Esophagus squamous epithelium (tissue), 5 donors: ENCODE measurements at places on chromosomes 7 and 10.

- no peak for DNase-seq
Measured at GRCh38 chr10:110724937-110725336, 80.8 kb downstream of the RBM20 start.

DNA sequence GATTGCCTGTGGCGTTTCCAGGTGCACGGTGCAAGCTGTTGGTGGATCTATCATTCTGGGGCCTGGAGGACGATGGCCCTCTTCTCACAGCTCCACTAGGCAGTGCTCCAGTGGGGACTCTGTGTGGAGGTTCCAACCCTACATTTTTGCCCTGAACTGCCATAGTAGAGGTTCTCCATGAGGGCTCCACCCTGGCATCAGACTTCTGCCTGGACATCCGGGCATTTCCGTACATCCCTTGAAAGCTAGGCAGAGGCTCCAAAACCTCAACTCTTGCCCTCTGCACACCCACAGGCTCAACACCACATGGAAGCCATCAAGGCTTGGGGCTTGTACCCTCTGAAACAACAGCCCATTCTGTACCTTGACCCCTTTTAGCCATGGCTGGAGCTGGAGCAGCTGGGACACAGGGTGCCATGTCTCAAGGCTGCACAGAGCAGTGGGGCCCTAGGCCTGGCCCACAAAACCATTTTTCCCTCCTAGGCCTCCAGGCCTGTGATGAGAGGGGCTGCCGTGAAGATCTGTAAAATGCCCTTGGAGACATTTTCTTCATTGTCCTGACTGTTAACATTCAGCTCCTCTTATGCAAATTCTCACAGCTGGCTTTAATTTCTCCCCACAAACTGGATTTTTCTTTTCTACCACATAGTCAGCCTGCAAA lies 10.0 kb upstream of the FGL2 start:
- no peak for DNase-seq

DNA sequence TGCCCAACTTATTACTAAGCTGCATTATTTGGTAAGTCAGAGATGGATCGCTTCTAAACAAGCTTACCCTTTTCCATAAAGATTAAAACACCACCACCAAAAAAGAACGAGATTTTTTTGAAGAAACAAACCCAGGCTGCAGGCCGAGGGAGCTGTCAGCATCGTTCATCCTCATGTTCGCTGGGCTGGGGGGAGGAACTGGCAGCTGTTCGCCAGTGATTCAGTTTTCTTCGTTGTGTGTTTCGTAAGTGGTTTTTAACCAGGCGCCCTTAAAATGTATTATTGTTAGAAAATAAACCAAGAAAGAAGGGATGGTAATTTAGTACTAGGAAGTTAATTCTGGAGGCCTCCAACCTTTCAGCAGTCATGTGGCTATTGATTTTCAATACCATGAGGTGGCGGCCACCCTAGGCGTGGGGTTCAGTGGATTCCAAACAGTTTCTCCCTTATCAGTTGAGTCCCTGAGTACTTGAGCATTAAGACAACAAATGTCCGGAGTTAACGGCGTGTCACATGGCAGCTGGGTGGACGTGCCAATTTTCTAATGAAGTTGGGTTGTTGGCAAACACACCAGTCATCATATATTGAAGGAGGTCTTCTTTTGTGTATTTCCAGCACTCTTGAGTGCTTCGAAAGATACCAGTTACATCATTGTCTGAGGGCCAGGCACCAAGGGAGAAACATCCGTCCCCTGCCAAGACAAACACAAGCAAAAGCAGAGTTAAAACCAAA lies 173.2 kb downstream of the EBF3 start:
- no peak for DNase-seq

- DNase-seq = no peak
Measured at GRCh38 chr10:10630281-10630680, 387.4 kb upstream of the CELF2 start.

DNA sequence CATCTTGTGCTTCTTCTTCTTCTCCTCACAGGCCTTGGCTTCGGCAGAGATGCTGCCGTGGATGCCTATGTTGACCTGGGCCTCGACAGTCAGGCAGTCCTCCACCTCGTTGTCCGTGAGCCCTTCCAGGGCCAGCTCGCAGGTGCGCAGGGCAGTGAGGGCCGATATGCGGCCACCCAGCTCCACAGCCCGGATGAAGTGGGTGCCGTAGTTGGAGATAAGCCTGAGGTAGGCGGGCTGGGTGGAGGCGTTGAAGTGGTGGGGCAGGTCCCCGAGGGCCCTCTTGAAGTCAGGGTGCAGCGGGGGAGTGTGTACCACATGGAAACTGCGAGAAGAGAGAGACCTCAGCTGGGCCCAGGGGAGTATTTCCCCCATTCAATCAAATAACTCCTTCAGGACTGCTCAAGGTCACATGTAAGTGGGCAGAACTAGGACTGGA lies 3.7 kb downstream of the PRF1 start:
- no peak for DNase-seq
